Stimulated activated CD8-positive, alpha-beta memory T cell treated with anti-CD3 and anti-CD28 coated beads, Interleukin-4, amount 100 ng/mL, for 4 hours (primary cell): ENCODE measurements at places on chromosomes 12 and 14.
A peak's percentile ranks its signal among the peaks of the same experiment; 100 is the strongest.

- DNase-seq = no peak
These were observed 4.4 kb upstream of the CFL2 start for GRCh38 chr14:34718750-34719304.

DNA sequence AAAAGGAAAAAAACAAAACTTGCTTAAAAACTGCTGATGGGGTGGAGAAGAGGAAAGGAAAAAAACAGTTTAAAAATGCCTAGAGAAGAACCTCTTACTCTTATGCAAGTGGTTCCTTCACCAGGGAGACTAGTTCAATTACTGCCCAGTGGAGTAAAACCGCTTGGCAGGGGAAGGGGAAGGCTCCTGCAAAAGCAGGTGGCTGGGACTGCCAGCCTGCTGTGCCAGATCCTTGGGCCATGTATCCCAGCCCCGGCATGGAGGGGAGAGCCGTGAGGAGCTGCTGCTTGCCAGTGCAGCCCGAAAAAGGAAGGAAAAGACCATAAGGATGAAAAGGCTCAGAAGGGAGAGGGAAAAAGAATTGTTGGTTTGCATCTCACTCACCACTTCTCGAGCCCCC, 123.0 kb downstream of the FSCB start:
- DNase-seq = no peak

- no peak for DNase-seq
These were observed 38.7 kb upstream of the CRY1 start for GRCh38 chr12:107131832-107132616.

GRCh38 chr12:11987901-11988300, 82.8 kb upstream of the BCL2L14 start:
- DNase-seq = no peak

DNA sequence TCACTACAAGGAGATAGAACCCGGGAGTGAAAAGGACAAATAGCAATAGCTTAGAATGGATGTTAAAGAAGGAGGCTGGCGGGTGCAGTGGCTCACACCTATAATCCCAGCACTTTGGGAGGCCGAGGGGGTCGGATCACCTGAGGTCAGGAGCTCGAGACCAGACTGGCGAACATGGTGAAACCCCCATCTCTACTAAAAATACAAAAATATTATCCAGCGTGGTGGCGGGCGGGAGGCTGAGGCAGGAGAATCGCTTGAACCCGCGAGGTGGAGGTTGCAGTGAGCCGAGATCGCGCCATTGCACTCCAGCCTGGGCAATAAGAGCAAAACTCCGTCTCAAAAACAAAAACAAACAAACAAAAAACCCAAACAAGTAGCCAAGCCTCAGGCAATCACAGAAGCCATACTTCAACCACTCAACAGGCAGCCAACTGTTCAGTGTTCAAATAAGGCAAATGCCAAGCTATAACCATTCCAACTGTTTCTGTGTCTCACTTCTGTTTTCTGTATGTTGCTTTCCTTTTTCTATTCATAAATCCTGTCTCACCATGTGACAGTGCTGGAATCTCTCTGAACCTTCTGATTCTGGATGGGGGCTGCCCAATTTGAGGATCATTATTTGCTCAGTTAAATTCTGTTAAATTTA, 3.9 kb upstream of the SPTLC2 start:
- DNase-seq = no peak

DNA sequence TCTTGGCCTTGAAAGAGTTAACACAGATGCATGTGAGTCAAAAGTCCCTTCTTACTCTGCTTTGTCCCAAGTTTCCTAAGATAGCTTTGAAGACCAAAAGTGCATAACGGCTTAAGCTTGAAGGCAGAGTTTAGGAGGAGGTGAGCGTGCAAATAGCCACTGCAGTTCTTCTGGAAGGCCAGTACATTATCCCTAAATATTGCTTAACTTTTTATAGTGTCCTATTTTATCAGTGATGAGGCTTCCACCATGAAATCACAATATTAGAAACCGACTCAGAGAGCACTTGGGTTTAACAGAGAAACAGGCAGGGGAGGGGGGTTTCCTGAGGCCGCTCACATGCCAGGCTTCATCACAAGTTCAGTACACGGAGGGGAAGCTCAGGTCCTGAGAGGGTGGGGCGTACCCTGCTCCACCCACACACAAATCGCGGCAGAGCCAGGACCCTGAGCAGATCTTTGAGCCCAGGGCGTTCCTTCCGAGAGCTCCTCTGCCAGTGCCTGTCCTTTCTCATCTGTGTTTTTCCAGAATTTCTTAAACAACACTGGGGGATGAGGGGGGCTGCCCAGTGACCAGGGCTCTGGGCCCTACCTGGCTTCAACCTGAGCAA, 26.8 kb upstream of the BDKRB2 start:
- no peak for DNase-seq

- DNase-seq = no peak
These were observed 12.9 kb downstream of the MMP14 start for GRCh38 chr14:22849212-22849819.

GRCh38 chr12:7460375-7461259, 16.7 kb upstream of the CD163L1 start:
- DNase-seq = peak; percentile 29

DNA sequence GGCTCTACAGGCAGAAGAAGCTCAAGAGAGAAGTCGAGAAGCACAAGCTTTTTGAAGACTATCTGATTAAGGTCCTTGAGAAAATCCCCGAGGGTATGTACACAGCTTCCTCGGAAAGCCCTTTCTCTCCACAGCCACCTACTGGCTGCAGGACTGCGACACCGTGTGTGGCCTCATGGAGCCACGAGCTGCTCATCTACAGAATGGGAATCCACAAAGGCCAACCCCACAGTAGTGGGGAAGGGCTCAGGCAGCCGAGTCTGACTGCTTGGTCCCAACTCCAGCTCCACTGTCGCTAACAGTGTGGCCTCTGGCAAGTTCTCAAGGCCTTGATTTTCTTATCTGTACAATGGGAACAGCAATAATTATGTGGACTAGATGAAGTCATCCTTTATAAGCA, 2.5 kb downstream of the CCDC197 start:
- DNase-seq = no peak

DNA sequence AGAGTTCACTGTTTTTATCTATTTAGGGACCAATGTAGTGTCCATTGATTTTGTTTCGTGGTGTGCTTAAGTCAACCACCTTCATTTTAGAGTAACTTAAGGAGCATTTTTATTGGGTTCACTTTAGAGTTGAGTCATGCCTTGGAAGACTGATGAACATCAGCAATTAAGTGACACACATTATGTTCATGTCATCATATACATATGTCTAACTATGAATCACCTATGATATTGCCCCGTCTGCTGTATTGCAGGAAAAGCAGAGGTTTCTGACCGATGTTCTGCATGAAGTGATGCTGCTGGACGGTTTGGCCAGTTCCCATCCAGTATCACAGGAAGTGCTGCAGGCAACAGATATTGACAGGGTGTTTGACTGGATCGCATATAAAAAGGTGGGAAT, 227.1 kb downstream of the TRHDE start:
- DNase-seq = no peak

DNA sequence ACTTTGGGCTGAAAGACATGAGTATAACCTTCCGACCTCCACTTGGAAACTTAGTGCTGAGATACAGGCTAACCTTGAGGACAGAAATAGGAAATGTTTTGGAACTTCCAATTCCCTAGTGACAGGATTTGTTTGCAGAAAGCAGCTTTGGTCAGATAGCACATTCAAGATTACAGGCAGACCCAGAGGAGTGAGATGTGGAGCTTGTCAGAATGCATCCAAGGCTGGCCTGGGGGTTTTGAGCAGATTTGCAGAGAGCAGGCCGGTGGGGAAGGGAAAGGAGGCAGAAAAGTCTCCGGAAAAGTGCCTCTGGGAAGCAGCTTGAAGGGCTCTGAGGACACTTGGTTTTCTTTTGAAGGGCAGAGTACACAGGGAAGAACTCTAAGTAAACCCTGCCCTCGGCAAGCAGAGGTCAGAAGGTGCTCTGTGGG, 180.3 kb downstream of the ETV6 start:
- no peak for DNase-seq

DNA sequence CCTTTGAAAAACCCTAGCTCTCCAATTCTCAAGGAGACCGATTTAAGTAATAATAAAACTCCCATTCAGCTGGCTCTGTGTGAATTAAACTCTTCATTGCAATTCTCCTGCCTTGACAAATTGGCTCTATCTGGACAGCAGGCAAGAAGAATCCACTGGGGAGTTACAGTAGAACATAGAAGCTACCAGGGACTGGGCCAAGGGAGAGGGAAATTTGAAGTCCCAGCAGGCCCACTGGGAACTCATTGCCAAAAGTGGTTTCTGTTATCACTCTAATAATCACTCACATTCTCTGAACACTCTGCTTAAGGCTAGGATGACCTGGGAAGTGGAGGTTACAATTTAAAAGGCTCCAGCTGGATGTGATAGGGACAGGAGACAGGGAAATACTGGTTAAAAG, 384.5 kb upstream of the CCDC196 start:
- no peak for DNase-seq

GRCh38 chr12:116508145-116509121, 50.7 kb upstream of the MAP1LC3B2 start:
- no peak for DNase-seq

GRCh38 chr12:12779529-12779928, 5.9 kb upstream of the APOLD1 start:
- DNase-seq = no peak

DNA sequence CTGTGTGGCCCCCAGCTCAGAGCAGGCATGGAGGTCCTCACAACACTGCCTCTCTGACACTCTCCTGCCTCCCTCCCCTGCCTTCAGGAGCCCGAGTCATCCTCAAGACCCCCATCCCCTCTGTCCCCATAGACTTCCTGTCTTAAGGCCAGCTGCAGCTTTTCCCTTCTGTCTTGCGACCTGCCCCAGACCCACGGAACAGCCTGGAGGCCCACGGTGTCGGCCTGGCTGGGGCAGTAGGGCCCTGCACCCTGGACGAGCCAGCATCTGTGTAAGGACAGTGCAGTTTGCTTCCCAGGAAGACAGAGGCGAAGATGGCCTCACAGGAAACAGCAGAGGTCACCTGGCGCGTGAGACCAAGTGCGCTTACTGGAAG, 9.7 kb downstream of the TEDC1 start:
- DNase-seq = no peak

- DNase-seq = no peak
These were observed 25.3 kb downstream of the CNTN1 start for GRCh38 chr12:40717576-40717975.

- no peak for DNase-seq
These were observed 6.2 kb downstream of the CHST11 start for GRCh38 chr12:104462931-104463339.

DNA sequence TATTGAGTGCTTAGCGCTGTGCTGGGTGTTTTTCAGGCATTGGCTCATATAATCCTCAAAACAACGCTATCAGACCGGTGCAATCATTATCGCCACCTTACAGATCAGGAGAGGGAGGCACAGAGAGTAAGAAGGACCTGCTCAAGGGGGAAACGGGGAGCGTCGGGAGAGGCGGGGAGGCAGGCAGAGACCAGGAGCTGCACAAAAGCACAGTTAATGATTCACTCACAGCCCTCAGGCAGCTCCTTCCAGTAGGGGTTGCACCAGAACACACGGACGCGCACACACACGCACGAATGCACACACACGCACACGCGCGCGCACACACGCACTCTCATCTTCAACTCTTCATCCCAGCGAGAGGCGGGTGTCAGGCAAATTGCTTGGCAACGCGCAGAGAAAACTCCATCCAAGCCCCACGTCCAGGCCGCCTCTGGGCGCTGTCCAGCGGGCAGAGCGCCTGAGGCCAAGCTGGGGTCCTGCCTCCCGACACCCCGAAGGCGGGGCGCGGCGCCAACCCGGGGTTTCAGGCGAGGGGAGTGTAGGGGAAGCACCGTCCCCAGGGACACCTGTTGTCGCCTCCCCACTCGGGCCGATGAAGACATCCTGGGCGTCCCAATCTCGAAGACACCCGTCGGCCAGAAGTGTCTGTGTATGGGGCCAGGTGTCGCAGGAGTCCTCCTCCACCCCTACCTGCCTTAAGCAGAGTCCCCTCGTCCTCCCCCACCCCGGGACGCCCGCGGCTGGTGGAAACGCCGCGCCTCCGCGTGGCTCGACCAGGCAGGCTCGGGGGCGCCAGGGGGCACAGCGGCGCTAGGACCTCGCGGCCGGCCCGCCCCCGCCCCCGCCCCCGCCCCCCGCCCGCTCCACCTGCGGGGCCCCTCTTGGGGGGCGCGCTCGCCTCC, 35.5 kb upstream of the STON2 start:
- DNase-seq = no peak

DNA sequence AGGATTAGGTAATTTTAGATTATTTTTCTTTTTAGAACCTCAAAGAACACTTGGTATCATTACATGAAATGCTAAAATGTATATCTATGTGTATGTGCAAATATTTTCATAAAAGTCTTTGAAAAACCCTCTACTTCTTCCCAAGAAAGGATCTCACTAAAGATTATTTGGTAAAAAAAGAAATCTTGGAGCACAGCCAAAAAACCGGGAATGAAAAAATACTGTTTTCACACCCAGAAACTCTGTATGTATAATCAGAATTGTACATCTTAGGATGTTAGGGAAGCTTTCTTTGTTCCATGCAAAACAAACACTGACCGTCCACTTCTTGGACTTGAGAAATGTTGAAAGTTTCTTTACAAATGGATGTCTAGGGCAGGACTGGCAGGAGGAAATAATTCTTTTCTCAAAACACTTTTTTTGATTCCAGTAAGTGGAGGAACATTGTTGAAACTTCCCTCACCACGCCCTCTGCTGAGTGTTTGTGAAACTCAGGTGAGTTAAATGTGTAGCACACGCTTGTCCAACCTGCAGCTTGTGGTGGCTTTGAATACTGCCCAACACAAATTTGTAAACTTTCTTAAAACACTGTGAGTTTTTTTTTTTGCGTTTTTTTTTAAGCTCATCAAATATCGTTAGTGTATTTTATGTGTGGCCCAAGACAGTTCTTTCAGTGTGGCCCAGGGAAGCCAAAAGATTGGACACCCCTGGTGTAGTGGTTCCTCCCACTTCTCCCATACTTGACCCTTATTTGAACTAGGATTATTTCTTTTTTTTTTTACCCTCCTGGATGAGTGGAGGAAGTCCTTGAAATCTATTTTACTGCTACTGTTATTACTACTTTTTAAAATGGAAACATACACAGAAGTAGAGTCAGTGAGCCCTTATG, 26.6 kb downstream of the FBXO34 start:
- DNase-seq = no peak

GRCh38 chr12:14283489-14284144, 81.9 kb upstream of the ATF7IP start:
- no peak for DNase-seq

DNA sequence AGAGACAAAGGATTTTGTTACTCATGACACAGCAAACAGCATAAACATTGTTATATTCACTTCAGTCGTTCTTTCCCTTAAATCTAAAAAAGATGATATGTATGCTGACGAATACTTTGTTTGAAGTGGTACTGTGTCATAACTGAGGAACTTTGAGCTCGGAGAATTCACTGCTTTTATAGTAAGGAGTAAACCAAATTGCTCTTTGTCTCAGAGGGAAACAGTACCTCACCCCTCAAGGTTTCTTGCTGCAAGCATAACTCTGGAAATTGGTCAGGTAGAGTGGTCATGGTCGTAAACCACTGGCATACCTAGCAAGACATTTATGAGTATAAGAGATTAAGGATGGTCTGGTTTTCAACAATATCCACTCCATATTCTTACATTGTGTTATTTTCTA, 160.2 kb upstream of the OR4E1 start:
- no peak for DNase-seq
